ENCODE measurements at places on chromosomes 7 and 10.

GRCh38 chr7:50717181-50717580 lies 65.5 kb downstream of the GRB10 start:
- DNase-seq: no peak

GRCh38 chr7:43071604-43072003 lies 40.8 kb upstream of the HECW1 start:
- peak; percentile 30 for DNase-seq

- DNase-seq: no peak
Measured at GRCh38 chr7:140059273-140060242, 3.2 kb downstream of the PARP12 start.

- no peak for DNase-seq
Measured at GRCh38 chr10:128422190-128422589, 296.0 kb upstream of the MKI67 start.

GRCh38 chr10:125641398-125641797 lies 41.6 kb downstream of the TEX36 start:
- DNase-seq: no peak

GRCh38 chr7:144473908-144474307 lies 70.4 kb upstream of the NOBOX start:
- DNase-seq: no peak

Data from WERI-Rb-1 (cell line).